ENCODE measurements at places on chromosomes 2 and 18. TPM values are rescaled to one million over a fixed set of nuclear protein-coding genes. Genes with fewer than 3 reads are reported as not detected.

DNA sequence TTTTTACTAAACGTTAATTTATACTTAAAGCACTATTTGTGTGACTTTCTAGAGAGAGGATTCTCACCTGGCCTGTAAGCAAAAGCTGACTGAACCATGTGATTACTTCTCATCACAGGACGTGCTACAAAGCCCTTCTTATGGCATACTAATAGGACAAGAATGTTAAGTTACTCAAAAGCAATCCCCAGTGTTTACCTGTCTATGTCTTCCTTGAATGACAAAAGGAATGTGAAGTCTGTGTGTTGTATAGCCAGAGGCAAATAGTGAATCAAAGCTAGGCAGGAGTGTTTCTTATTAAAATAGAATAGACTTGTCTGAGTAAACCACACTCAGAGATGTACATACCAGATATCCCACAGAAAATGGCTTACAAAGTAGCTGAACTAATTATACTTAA lies 1465.5 kb downstream of the SUCLG1 start:
- no peaks in the 10 kb centered on the region for H3K4me1 ChIP-seq
- no peak for DNase-seq
- no peaks in the 10 kb centered on the region for H3K27me3 ChIP-seq
- H3K27ac ChIP-seq = no peak overlapping the region

- no peaks in the 10 kb centered on the region for H3K27me3 ChIP-seq
- DNase-seq = no peak
- H3K36me3 ChIP-seq = no peaks in the 10 kb centered on the region
- no peak overlapping the region for H3K4me3 ChIP-seq
Measured at GRCh38 chr2:184624311-184624710, 26.0 kb downstream of the ZNF804A start.

DNA sequence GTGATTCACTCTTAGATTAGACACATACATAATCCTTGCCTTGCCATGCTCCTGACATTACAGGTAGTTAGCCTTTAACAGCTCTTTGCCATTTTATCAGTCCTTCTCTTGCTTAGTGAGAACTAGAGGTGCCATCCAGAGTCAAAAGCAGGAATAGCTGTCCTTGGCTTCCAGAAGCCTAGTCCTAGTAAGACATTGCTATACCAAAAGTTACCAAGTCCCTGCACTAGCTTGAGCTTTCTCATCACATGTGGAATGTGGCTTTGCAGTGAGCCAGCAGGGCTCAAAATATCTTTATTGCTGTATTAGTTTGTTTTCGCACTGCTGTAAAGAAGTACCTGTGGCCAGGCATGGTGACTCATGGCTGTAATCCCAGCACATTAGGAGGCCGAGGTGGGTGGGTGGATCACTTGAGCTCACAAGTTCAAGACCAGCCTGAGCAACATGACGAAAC lies 104.7 kb upstream of the NOSTRIN start:
- H3K27ac ChIP-seq = no peak overlapping the region
- no peak overlapping the region for H3K4me3 ChIP-seq
- no peaks in the 10 kb centered on the region for H3K27me3 ChIP-seq
- H3K36me3 ChIP-seq = no peaks in the 10 kb centered on the region

GRCh38 chr18:34225218-34225553 lies 473 bp upstream of the NOL4 start:
- no peak overlapping the region for H3K4me3 ChIP-seq
- no peaks in the 10 kb centered on the region for H3K36me3 ChIP-seq
- no peak overlapping the region for H3K27ac ChIP-seq
- peaks cover 20% of the 10 kb centered on the region for H3K27me3 ChIP-seq

DNA sequence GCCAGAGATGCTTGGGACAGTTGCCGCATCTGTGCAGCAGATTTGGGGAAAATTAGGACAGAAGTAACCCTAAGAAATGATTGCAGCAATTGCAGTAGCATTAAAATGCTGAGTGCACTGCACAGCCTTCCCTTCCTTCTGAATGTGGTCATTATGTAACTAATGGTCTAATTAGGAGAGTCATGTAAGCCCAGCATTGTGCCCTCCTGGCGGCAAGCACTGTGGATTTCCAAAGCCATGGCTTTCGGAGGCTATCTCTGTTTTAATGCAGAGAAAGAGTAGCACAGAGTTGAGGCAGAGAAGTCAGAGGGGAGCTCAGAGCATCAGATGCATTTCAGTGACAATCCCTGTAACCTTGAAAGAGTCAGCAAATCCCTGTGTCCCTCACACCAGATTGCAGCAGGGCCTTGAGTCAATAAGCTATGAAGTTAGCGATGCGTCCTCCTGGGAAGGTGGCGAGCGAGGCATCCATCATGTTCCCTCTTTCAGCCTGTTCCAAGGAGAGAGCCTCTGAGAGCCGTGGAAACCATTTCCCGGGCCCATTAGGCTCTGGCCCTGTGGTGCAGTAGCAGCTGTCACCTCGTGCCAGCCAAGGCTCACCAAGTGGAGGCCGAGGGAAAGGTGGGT lies 307.2 kb downstream of the FBXO15 start:
- H3K36me3 ChIP-seq = no peaks in the 10 kb centered on the region
- H3K27ac ChIP-seq = no peak overlapping the region
- no peak for DNase-seq

- peak overlapping the region; percentile 20 for H3K4me3 ChIP-seq
- no peak for DNase-seq
- no peaks in the 10 kb centered on the region for H3K4me1 ChIP-seq
- H3K27me3 ChIP-seq = no peaks in the 10 kb centered on the region
Measured at GRCh38 chr2:10006236-10007161, 36.9 kb upstream of the KLF11 start.

- DNase-seq = no peak
- no peaks in the 10 kb centered on the region for H3K27me3 ChIP-seq
- H3K4me1 ChIP-seq = peaks cover 69% of the 10 kb centered on the region
- peak overlapping the region; percentile 89 for H3K27ac ChIP-seq
Measured at GRCh38 chr2:234983011-234983726, 31.4 kb downstream of the SH3BP4 start.

- DNase-seq = no peak
- H3K27me3 ChIP-seq = no peaks in the 10 kb centered on the region
- H3K4me1 ChIP-seq = no peaks in the 10 kb centered on the region
- H3K27ac ChIP-seq = no peak overlapping the region
- H3K4me3 ChIP-seq = no peak overlapping the region
- H3K36me3 ChIP-seq = no peaks in the 10 kb centered on the region
Measured at GRCh38 chr18:4157352-4157751, 297.8 kb downstream of the DLGAP1 start.

GRCh38 chr2:10826026-10826425 lies 13.4 kb upstream of the PDIA6 start:
- H3K27me3 ChIP-seq = no peaks in the 10 kb centered on the region
- no peak overlapping the region for H3K27ac ChIP-seq
- no peak for DNase-seq
- no peaks in the 10 kb centered on the region for H3K4me1 ChIP-seq

DNA sequence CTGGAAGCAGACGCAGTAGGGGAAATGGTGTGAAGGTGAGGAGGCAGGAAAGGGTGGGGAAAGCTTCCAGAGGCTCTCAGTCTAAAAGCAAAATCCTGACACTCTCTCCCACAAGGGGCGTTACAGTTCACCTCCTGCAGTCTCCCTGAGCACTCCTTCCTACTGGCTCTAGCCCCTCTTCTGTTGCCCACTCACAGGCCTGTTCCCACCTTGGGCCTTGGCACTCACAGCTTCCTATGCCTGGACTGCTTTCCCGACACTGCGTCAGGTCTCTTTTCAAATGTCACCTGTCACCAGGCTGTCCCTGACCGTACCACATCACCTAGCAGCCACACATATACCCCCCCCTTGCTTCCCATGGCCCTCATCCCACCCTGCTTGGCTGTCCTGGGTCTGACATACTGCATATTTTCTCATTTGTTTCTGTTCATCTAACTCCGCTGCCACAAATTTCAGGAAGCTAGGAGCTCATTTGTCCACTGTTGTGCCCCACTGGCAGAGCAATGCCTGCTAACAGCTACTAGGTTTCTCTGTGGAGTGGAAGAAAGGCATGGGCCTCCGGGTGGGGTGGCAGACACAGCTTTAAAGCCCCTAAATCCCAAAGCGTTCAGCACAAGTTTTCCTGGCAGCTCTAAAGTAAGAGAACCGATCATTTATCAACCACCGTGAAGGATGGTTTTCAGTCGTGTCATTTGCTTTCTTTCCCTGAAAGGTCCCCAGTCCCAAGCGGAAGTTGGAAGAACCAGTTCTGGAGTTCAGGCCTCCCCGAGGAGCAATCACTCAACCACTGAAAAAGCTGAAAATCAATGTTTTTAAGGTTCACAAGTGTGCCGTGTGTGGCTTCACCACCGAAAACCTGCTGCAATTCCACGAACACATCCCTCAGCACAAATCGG lies 118.8 kb downstream of the ZNF532 start:
- H3K4me3 ChIP-seq = no peak overlapping the region
- H3K36me3 ChIP-seq = peaks cover 42% of the 10 kb centered on the region
- no peaks in the 10 kb centered on the region for H3K4me1 ChIP-seq
- H3K27me3 ChIP-seq = no peaks in the 10 kb centered on the region
- peak overlapping the region; percentile 25 for H3K27ac ChIP-seq
- no peak for DNase-seq

DNA sequence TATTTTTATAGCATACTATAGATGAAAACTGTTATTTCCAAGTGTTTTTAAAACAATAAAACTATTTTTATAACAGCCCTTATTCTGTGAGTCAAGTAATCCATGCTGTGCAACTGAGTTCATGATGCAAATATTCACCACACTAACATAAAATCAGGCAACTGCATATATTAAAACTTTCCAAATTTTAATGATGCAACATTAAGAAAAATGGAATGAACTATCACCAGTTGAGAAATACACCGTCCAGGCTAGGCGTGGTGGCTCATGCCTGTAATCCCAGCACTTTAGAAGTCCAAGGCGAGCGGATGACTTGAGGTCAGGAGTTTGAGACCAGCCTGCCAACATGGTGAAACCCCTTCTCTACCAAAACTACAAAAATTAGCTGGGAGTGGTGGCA lies 114.5 kb downstream of the CDH2 start:
- no peak for DNase-seq
- H3K36me3 ChIP-seq = no peaks in the 10 kb centered on the region

DNA sequence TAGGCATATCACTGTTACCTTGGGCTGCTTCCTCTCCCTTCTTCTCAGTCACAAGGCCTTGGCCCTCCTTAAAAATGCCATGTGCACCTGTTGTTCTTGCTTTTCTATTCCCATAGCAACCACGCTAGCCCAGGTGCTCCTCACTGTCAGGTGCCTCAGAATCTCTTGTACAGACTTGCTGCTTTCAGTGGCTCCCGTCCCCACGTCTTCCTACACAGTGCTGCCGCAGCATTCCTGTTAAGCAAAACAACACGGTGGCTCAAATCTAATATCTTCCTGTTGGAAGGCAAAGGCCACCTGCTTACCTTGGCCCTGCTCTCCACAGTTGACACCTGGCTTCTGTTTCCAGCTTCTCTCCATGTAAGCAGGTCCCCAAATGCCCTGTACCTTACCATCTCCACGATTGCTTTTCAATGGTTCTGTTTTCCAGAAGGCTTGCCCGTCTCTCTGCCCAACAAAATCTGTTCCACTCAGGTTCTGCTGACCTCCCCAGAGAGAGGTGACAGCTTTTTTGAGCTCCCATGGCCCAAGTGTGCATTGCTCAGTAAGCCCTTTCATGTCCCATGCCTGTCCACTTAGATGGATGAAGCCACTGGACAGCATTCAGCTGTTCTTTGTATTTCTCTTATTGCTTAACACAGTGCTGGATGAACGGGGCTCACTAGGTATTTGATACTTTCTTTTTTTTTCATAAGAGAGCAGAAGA lies 240.4 kb downstream of the PRKCE start:
- DNase-seq = no peak
- no peaks in the 10 kb centered on the region for H3K36me3 ChIP-seq
- H3K4me3 ChIP-seq = no peak overlapping the region
- H3K27me3 ChIP-seq = no peaks in the 10 kb centered on the region

GRCh38 chr2:231674587-231675338 lies 33.6 kb upstream of the PTMA start:
- no peaks in the 10 kb centered on the region for H3K27me3 ChIP-seq
- H3K4me3 ChIP-seq = no peak overlapping the region
- DNase-seq = peak; percentile 77
- H3K27ac ChIP-seq = peak overlapping the region; percentile 76
- H3K36me3 ChIP-seq = no peaks in the 10 kb centered on the region
- H3K4me1 ChIP-seq = peaks cover 53% of the 10 kb centered on the region

- H3K27me3 ChIP-seq = no peaks in the 10 kb centered on the region
- H3K4me3 ChIP-seq = no peak overlapping the region
- H3K4me1 ChIP-seq = peaks cover 58% of the 10 kb centered on the region
- H3K36me3 ChIP-seq = no peaks in the 10 kb centered on the region
Measured at GRCh38 chr2:148650881-148651280, 6.3 kb downstream of the EPC2 start.

GRCh38 chr18:23547306-23547705 lies 39.0 kb downstream of the NPC1 start:
- H3K4me1 ChIP-seq = no peaks in the 10 kb centered on the region
- no peak for DNase-seq
- H3K4me3 ChIP-seq = no peak overlapping the region

- H3K4me3 ChIP-seq = no peak overlapping the region
- no peaks in the 10 kb centered on the region for H3K36me3 ChIP-seq
- DNase-seq = no peak
Measured at GRCh38 chr2:13113002-13113401, 396.3 kb downstream of the TRIB2 start.

DNA sequence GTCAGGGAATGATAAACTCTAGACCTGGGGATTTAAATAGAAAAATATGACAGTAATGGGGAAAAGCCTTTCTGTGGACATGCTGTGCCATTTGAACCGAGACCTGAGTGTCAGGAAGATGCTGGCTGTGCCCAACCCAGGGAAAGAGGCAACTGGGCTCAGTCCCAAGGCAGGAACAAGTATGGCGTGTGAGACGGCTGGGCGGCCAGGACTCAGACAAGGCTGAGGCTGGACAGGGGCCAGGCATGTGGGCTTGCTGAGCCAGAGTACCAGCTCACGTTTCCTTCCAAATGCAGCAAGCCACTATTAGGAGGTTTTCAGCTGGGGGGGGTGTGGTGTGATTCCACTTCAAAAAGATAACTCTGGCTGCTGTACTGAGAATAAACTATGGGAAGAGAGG lies 92.4 kb downstream of the INPP5D start:
- H3K27me3 ChIP-seq = no peaks in the 10 kb centered on the region
- H3K27ac ChIP-seq = peak overlapping the region; percentile 57
- DNase-seq = peak; percentile 66
- H3K4me3 ChIP-seq = no peak overlapping the region
- H3K4me1 ChIP-seq = peaks cover 15% of the 10 kb centered on the region

DNA sequence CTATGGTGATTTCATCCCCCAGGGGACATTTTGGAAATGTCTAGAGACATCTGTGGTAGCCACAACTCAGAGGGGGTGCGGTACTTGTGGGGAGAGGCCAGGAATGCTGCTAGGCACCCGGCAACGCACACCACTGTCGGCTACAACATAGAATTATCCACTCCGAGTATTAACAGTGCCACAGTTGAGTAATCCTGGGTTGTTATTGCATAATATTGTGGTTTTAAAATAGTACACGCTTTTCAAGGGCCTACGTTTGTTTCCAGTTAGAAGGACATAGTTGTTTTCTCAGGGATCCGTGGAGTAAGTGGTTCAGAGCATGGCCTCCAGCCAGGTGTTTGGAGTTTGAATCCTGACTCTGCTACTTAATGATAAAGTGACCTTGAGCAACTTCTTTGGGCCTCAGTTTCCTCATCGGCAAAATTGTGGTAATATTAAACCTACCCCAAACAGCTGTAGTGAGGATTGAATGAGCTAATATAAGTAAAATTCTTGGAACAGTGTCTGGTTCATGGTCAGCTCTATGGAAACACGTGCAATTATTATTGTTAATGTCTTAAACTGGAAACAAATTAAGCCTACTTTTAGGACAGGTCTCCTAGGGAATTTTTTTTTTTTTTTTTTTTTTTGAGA lies 24.5 kb downstream of the CYP27A1 start:
- no peak overlapping the region for H3K4me3 ChIP-seq
- no peaks in the 10 kb centered on the region for H3K27me3 ChIP-seq
- DNase-seq = peak; percentile 90
- no peaks in the 10 kb centered on the region for H3K36me3 ChIP-seq
- H3K4me1 ChIP-seq = no peaks in the 10 kb centered on the region

PJVK gene
- total RNA-seq = 2.4 TPM

FKBP1B gene
- total RNA-seq = 8.5 TPM

SANBR gene
- 3.2 TPM for total RNA-seq

EVX2 gene
- not detected for total RNA-seq

IL36G gene
- total RNA-seq = not detected

Measured in right atrium auricular region (tissue), 2 donors.